Fibroblast of the aortic adventitia (primary cell): ENCODE measurements at places on chromosomes 12 and 14. TPM values are rescaled to one million over a fixed set of nuclear protein-coding genes. Genes with fewer than 3 reads are reported as not detected.

Gene PLEKHH1
- total RNA-seq: 0.45 TPM in 1 of 2 replicates, not detected in the other

Gene CLEC9A
- total RNA-seq: not detected in 2 replicates

Gene B3GNT4
- total RNA-seq: not detected in 2 replicates

Gene HNF1A
- 0.09 TPM in 1 of 2 replicates, not detected in the other for total RNA-seq

Gene CCT2
- total RNA-seq: 114 and 228 TPM in 2 replicates

Gene PTPRB
- 3.6 and 5.6 TPM in 2 replicates for total RNA-seq

Gene LRRC43
- total RNA-seq: 0.74 and 3.5 TPM in 2 replicates

Gene SLC11A2
- total RNA-seq: 50.7 and 53.7 TPM in 2 replicates

Gene ITFG2
- total RNA-seq: 19.1 and 32.6 TPM in 2 replicates

Gene TSPAN19
- 1.7 TPM in 1 of 2 replicates, not detected in the other for total RNA-seq

Gene SDR9C7
- total RNA-seq: not detected in 2 replicates

Gene GPR84
- not detected in 2 replicates for total RNA-seq

Gene GABARAPL1
- 26.3 and 82.4 TPM in 2 replicates for total RNA-seq

Gene TSHR
- total RNA-seq: not detected in 2 replicates

Gene HOXC5
- total RNA-seq: 0.18 and 1.8 TPM in 2 replicates

Gene TCTN2
- total RNA-seq: 11.1 and 18.5 TPM in 2 replicates

Gene DCN
- 1,482 and 2,298 TPM in 2 replicates for total RNA-seq

Gene PTGES3
- 51.7 and 129 TPM in 2 replicates for total RNA-seq

Gene AMN
- total RNA-seq: not detected in 2 replicates

Gene CLEC4D
- not detected in 2 replicates for total RNA-seq

Gene MAP4K5
- total RNA-seq: 92.1 and 101 TPM in 2 replicates

Gene SMOC1
- 0.25 and 1.1 TPM in 2 replicates for total RNA-seq

Gene PPP4R4
- 0.98 and 7.0 TPM in 2 replicates for total RNA-seq

Gene KRT73
- not detected in 2 replicates for total RNA-seq

Gene TRIM9
- total RNA-seq: 0.49 and 1.6 TPM in 2 replicates

Gene CEBPE
- not detected in 2 replicates for total RNA-seq

Gene PLA2G1B
- total RNA-seq: not detected in 2 replicates

Gene PPP2R5E
- 16.0 and 31.7 TPM in 2 replicates for total RNA-seq

Gene IQSEC3
- 0.41 TPM in 1 of 2 replicates, not detected in the other for total RNA-seq

Gene GDF3
- total RNA-seq: not detected in 2 replicates

Gene PPTC7
- total RNA-seq: 6.1 and 11.9 TPM in 2 replicates

Gene GMFB
- total RNA-seq: 73.8 and 129 TPM in 2 replicates

Gene CGRRF1
- total RNA-seq: 7.0 and 19.7 TPM in 2 replicates
